Natural killer cell (primary cell): ENCODE measurements at places on chromosomes 7 and 10. TPM values are rescaled to one million over a fixed set of nuclear protein-coding genes. Genes with fewer than 3 reads are reported as not detected.

- no peak for DNase-seq
Observed at GRCh38 chr10:133461841-133462240, 8.1 kb downstream of the SCART1 start.

GRCh38 chr7:139860090-139860775 is 31.2 kb downstream of the TBXAS1 start:
- DNase-seq, result no peak

DNA sequence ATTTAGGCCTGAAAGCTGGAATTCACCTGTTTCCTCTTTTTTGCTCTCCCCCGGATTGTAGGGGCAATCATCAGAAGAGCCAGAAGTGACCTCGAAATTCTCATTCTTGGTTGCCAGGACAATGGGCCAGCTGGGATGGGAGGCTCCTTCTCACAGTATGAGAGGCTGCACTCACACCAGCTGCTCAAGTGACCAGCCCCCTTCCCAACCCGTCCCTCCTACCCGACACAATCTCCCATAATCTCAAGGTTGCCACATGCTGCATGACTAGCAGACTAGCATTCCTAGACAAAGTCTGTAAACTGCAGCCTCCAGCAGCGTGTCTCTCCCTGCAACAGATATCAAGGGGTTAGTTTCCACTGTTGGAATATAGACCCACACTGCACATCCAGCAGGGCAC is 110.3 kb downstream of the C1GALT1 start:
- no peak for DNase-seq

GRCh38 chr7:137882806-137883205 is 36.0 kb upstream of the DGKI start:
- DNase-seq, result no peak

GRCh38 chr10:127347202-127347959 is 151.0 kb upstream of the INSYN2A start:
- DNase-seq, result peak; percentile 22

Gene FAM221A
- total RNA-seq, result 7.4 TPM

- DNase-seq, result no peak
Observed at GRCh38 chr7:152382244-152382643, 53.6 kb downstream of the KMT2C start.

- no peak for DNase-seq
Observed at GRCh38 chr10:79298403-79299244, 48.6 kb upstream of the PPIF start.

Gene TBRG4
- total RNA-seq, result 56.7 TPM

GRCh38 chr7:99672573-99672972 is 7.2 kb downstream of the CYP3A5 start:
- no peak for DNase-seq

Gene DKK1
- not detected for total RNA-seq

GRCh38 chr7:138980563-138981291 is 462 bp downstream of the KIAA1549 start:
- DNase-seq, result peak; percentile 21

- DNase-seq, result peak; percentile 61
Observed at GRCh38 chr7:142500366-142500765, 242.5 kb upstream of the PRSS58 start.

Gene ASB15
- not detected for total RNA-seq

- peak; percentile 39 for DNase-seq
Observed at GRCh38 chr7:7157177-7157886, 25.0 kb upstream of the C1GALT1 start.
